Epithelial cell of umbilical artery (primary cell): ENCODE measurements at places on chromosomes 11 and 22. TPM values are rescaled to one million over a fixed set of nuclear protein-coding genes. Genes with fewer than 3 reads are reported as not detected.

The APOA5 gene
- not detected in 2 replicates for total RNA-seq

The TMA7B gene
- not detected in 2 replicates for total RNA-seq

The ACER3 gene
- total RNA-seq = 16.9 and 26.1 TPM in 2 replicates

The BLID gene
- 4.3 and 5.5 TPM in 2 replicates for total RNA-seq

The HEPN1 gene
- total RNA-seq = 0.46 TPM in 1 of 2 replicates, not detected in the other

The POU2F3 gene
- total RNA-seq = not detected in 2 replicates

The ACR gene
- total RNA-seq = not detected in 2 replicates

The NOX4 gene
- 11.4 and 45.1 TPM in 2 replicates for total RNA-seq

The SEZ6L gene
- total RNA-seq = not detected in 2 replicates

The HOATZ gene
- total RNA-seq = not detected in 2 replicates

The CLDN5 gene
- total RNA-seq = 569 and 1,366 TPM in 2 replicates

The ALX4 gene
- not detected in 2 replicates for total RNA-seq

The DNHD1 gene
- 1.3 and 3.3 TPM in 2 replicates for total RNA-seq

The CNTF gene
- 0.97 and 1.8 TPM in 2 replicates for total RNA-seq

The FAM180B gene
- not detected in 2 replicates for total RNA-seq

The FGF19 gene
- not detected in 2 replicates for total RNA-seq

The DEFB131B gene
- not detected in 2 replicates for total RNA-seq

The LRRC10B gene
- total RNA-seq = not detected in 2 replicates

The PATE2 gene
- total RNA-seq = 0.32 TPM in 1 of 2 replicates, not detected in the other

The ROM1 gene
- 5.3 and 5.8 TPM in 2 replicates for total RNA-seq

The BAIAP2L2 gene
- total RNA-seq = not detected in 2 replicates

The SUSD2 gene
- total RNA-seq = under 0.01 and 0.15 TPM in 2 replicates

The PARVA gene
- 17.6 and 19.2 TPM in 2 replicates for total RNA-seq

The RGL4 gene
- total RNA-seq = not detected in 2 replicates

The ST14 gene
- not detected in 2 replicates for total RNA-seq

The BET1L gene
- 11.4 and 12.0 TPM in 2 replicates for total RNA-seq

The CDC45 gene
- 35.1 and 55.8 TPM in 2 replicates for total RNA-seq

The SIDT2 gene
- total RNA-seq = 8.1 and 9.7 TPM in 2 replicates

The SLC22A8 gene
- not detected in 2 replicates for total RNA-seq

The PACSIN3 gene
- 13.4 and 15.6 TPM in 2 replicates for total RNA-seq
